Pancreas (tissue), 10 donors: ENCODE measurements at places on chromosomes 2 and 18. TPM values are rescaled to one million over a fixed set of nuclear protein-coding genes. Genes with fewer than 3 reads are reported as not detected.
A peak's percentile ranks its signal among the peaks of the same experiment; 100 is the strongest.

DNA sequence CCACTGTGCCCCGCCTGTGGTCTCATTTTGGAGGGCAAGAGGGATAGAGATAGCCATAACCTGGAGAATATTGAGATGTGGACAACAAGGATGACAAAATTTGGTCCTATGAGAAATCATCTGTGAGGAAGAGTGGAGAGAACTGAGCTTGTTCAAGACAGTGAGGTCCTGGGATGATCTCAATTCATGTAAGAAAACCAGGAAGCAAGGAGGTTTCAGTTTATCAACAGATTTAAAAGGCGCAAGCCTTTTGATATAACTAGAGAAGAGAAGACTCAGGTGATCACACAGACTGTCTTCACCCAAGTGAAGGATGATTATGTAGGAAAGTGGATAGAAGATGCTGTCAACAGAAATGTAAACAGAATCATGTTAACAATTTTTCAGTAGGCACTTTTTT lies 39.1 kb downstream of the PCBP1 start:
- no peaks in the 10 kb centered on the region for H3K4me1 ChIP-seq
- no peak overlapping the region for H3K4me3 ChIP-seq
- DNase-seq = no peak

- no peak for DNase-seq
- H3K36me3 ChIP-seq = no peaks in the 10 kb centered on the region
- H3K27ac ChIP-seq = no peak overlapping the region
- no peak overlapping the region for H3K4me3 ChIP-seq
- H3K4me1 ChIP-seq = peaks cover 36% of the 10 kb centered on the region
Observed at GRCh38 chr18:26746398-26746797, 119.1 kb downstream of the AQP4 start.

- no peak for DNase-seq
- no peaks in the 10 kb centered on the region for H3K36me3 ChIP-seq
- peaks cover 9% of the 10 kb centered on the region for H3K4me1 ChIP-seq
- H3K27me3 ChIP-seq = no peaks in the 10 kb centered on the region
Observed at GRCh38 chr18:44855681-44856080, 175.0 kb downstream of the SETBP1 start.

DNA sequence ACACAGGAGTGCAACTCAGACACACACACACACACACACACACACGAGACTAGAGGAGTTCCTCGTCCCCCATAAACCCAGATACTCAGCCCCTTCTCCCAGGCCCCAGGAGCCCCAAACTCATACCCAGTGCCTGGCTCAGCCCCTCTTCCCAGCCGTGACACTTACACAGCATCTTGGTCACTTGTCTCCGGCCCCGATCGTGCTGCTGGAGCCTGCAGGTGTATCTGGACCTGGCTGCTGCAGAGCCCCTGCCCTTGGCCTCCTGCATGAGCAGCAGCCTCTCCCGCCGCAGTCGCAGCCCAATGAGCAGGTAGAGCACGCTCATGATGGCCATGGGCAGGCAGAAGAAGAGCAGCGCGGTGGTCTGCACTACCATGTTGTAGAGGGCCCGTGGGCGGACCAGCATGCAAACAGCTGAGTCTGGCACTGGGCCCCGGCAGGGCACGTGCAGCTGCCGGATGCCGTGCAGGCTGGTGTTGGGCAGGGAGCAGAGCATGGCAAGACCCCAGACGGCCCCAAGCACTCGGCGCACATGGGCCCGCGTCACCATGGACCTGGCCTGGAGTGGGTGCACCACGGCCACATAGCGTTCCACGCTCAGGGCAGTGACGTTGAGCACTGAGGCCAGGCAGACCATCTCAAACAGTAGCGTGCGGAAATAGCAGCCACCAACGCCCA lies 2.1 kb downstream of the NMUR1 start:
- no peaks in the 10 kb centered on the region for H3K36me3 ChIP-seq
- no peaks in the 10 kb centered on the region for H3K27me3 ChIP-seq
- H3K27ac ChIP-seq = no peak overlapping the region
- no peak for DNase-seq

GRCh38 chr2:166184789-166185188 lies 57.0 kb upstream of the SCN1A start:
- no peak overlapping the region for H3K27ac ChIP-seq
- no peaks in the 10 kb centered on the region for H3K27me3 ChIP-seq
- H3K4me1 ChIP-seq = no peaks in the 10 kb centered on the region
- H3K36me3 ChIP-seq = no peaks in the 10 kb centered on the region

DNA sequence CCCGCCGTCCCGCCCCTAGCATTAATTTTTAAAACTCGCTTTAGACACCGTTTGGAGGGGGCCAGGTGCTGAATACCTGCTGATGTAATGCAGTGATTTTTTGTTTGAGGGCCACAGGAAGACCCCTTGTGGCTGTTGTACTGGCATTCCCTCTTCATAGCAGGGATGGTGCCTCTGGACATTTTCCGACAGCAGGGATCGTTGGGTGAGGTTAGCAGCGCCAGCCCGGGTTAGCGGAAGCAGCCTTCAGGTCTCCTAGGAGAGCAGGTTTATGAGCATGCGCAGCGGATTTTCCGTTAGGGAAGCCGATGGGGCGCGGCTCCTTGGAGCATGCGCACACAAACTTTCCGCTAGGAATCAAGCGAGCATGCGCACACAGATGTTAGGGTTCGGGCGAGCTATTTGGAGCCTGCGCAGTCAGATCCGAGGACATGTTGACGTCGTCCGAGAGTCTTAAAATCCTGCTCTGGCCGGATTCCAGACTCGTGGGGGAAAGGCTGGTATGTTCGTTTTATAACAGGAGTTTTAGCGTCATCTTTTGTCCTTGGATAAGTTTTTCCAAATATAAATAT lies 17.2 kb upstream of the C2orf74 start:
- H3K4me3 ChIP-seq = peak overlapping the region; percentile 33
- peak; percentile 96 for DNase-seq
- no peaks in the 10 kb centered on the region for H3K36me3 ChIP-seq
- no peaks in the 10 kb centered on the region for H3K4me1 ChIP-seq
- peak overlapping the region; percentile 80 for H3K27ac ChIP-seq

GRCh38 chr2:215171151-215171550 lies 32.7 kb upstream of the ABCA12 start:
- DNase-seq = no peak
- no peaks in the 10 kb centered on the region for H3K27me3 ChIP-seq
- H3K36me3 ChIP-seq = no peaks in the 10 kb centered on the region
- no peak overlapping the region for H3K27ac ChIP-seq
- H3K4me3 ChIP-seq = no peak overlapping the region

DNA sequence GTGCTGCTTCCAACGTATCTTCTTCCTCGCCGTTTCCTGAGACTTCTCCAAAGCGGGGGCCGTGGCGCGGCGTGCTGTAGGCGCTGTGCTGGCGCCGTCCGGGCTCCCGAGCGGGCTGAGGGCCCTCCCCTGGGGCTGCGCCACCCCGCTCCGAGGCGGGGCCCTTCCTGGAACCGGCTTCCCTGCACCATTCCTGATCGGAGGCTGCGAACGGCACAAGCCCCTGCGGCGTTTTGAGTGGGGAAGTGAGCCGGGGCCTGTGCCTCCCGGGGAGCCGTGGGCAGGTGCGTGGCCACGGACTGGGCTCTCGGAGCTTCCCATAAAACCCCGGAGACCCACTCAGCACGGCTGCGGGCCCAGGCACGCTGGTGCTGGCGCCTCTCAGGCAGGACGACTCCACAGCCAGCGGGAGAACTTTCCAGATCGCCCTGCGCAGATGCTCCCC lies 74.7 kb downstream of the PSMG2 start:
- no peak overlapping the region for H3K27ac ChIP-seq
- no peaks in the 10 kb centered on the region for H3K36me3 ChIP-seq
- H3K27me3 ChIP-seq = no peaks in the 10 kb centered on the region

UGT1A10 gene
- total RNA-seq = not detected

PLCL1 gene
- total RNA-seq = 0.91 TPM

ERICH2 gene
- total RNA-seq = 0.49 TPM
